ENCODE measurements at places on chromosomes 6 and 20.

GRCh38 chr6:1624058-1624850 lies 14.5 kb downstream of the FOXC1 start:
- DNase-seq: no peak

- no peak for DNase-seq
Observed at GRCh38 chr6:82038631-82039030, 208.9 kb downstream of the IBTK start.

DNA sequence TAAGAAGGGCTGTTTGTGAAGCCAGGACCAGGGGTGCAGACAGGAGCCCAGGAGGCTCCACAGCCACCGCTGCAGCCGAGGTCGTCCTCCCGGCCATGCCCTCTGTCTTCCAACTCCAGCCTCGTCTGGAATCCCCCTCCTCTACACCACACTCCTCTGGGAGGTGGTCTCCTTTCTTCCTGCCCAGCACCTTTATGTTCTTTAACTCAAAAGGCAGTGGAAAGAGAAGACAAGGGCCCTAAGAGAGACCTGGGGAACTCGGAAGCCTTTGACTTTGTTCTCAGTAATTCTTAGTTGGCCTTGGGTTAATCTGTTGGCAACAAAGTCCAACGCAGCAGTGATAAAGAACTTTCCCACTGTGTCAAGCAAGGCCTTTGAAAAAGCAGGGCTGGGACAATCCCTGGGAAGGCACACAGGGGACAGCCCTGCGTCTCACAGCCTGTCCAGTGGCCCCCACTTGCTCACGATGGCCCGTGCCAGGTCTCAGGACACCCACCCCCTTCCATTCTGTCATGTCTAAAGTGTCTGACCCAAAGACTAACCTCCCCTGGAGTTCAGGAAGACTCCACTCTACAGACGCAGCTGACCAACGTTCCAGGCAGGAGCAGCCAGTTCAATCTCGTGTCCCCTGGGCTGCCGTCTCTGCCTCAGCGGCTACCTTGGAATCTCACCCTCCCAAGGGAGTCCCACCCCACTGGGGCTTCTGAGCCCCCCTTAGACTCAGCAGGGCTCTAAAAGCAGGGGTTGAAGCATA lies 42.8 kb upstream of the FAM50B start:
- DNase-seq: no peak

GRCh38 chr20:51526106-51526470 lies 16.4 kb downstream of the NFATC2 start:
- DNase-seq: no peak

DNA sequence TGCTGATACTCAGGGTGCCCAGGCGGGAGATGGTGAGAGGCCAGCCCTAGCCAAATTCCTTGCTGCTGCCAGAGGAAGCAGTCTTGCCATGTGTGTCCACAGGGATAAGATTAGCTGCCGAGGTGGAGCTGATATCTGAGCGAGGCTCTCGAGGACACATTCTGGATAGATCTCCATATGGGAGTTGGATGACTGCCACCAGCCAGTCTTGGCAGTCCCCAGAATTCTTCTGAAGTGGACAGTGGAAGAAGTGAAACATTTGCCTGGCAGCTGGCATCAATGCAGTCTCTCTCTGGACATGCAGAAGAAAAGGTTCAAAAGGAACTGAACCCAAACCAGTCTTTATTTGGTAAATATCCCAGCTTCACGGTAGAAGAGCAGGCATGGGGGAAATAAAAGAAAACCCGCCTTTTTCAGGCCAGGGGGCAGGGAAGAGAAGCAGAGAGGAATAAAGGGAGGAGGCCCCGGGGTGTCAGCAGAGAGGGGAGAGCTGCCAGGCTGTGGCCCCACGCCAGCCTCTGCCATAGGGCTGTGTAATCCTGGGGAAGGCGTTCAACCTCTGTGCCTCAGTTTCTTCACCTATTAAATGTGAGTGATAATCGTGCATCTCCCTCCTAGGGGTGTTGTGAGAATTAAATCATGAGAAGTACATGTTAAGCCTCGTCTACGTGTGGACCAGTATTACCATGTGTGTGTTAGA lies 3.7 kb upstream of the FUCA2 start:
- DNase-seq: no peak

- DNase-seq: no peak
Observed at GRCh38 chr6:147421903-147422302, 86.6 kb upstream of the SAMD5 start.

- no peak for DNase-seq
Observed at GRCh38 chr20:37315021-37315451, 25.6 kb downstream of the MANBAL start.

DNA sequence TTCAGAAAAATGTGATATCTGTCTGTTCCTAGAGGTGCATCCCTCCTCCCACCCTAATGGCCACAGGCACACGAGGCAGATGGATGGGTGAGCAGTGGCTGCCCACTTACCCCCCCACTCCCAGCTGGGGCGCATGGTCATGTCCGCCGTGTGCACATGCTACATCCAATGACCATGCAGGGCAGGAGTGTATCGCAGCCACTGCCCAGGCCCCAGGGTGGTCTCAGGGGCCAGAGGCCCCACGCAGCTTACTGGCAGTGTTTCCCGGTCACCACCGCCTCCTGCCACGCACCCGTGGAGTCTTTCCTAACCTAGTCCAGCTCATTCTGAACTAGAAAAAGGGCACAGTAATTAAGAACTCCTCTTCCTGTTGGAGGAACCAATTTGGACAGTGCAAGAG lies 11.7 kb upstream of the HTR1B start:
- no peak for DNase-seq

- DNase-seq: no peak
Observed at GRCh38 chr6:27829453-27830211, 82.6 kb downstream of the OR2B2 start.

GRCh38 chr6:15023448-15023847 lies 222.4 kb upstream of the JARID2 start:
- DNase-seq: no peak

DNA sequence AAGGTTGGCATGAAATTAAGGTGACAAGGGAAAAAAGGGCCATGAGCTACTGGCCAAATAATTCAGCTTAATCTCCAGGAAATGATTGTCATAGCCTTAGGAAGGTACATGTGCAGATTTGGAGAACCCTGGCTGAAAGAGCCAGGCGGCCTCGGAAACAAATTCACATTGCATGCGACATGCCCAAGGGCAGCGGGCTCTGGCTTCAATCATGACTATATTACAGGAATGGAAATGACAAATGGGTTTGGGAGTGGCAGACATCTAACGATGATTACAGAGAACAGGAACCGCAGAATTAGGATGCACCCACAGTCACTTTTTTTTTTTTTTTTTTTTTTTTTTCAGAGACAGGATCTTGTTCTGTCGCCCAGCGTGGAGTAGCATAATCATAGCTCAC lies 112.4 kb upstream of the SALL4 start:
- DNase-seq: no peak

- no peak for DNase-seq
Observed at GRCh38 chr6:14447240-14447639, 329.7 kb downstream of the CD83 start.

DNA sequence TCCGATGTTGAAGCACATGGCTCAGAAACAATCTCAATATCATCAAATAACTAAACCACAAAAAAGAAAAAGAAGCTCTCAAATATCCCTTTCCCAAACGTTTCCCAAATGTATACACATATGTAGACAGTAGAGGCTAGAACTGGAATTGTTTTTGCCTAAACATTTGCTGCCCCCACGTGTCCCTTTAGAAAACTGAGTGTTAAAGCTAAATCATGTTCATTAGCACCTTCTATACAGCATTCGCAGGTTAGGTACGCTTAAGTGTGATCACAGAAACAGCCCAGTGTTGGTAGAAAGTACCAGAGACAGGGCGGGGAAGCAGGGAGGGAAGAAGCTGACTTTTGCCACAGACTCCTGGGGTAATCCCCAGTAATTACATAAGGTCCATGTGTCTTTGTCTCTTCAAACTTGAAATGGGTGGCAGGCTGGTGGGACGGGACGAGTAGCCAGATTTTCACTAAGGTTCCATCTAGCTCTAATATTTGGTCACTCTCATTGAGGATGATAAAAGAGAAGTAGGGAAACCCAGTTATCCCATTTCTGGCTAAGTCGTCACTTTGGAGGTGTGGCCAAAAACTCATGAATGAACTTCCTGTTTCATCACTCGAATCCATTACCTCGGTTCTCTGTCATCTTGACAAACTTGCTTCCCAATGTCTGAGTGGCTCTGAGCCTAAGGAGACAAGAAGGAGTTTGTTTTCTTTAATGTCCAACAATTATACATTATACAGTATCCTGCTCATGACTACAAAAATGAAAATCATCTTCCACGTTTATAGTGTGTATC lies 15.0 kb upstream of the TFAP2A start:
- DNase-seq: no peak

GRCh38 chr20:53072923-53073579 lies 100.9 kb downstream of the TSHZ2 start:
- no peak for DNase-seq

DNA sequence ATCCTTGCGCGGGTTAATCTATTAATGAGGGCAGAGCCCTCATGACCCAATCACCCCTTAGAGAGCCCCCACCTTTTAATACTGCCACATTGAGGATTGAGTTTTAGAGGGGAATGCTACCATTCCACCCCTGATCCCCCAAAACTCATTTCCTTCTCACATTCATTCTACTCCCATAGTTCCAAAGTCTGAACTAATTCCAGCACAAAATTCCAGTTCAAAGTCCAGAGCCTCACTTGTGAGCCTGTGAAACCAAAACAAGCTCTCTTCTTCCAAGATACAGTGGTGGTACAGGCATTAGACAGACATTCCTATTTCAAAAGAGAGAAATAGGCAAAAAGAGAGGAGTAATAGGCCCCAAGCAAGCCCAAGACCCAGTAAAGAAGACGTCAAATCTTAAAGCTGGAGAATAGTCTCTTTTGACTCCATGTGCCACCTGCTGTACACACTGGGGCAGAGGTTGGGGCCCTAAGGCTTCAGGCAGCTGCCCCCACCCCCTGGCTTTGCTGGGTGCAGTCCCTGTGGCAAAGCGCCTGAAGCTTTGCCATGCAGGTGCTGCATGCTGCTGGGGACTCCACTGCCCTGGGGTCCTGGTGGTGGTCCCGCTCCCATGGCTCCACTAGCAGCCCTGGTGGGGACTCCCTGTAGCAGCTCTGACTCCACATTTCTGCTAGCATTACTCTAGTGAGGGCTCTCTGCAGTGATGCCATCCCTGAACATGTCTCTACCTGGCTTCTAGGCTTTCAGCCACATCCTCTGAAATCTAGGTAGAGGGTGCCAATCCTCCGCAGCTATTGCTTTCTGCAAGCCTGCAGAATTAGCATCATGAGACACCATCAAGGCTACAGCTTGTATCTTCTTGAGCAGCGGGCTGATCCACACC lies 41.3 kb downstream of the RSPH3 start:
- no peak for DNase-seq

DNA sequence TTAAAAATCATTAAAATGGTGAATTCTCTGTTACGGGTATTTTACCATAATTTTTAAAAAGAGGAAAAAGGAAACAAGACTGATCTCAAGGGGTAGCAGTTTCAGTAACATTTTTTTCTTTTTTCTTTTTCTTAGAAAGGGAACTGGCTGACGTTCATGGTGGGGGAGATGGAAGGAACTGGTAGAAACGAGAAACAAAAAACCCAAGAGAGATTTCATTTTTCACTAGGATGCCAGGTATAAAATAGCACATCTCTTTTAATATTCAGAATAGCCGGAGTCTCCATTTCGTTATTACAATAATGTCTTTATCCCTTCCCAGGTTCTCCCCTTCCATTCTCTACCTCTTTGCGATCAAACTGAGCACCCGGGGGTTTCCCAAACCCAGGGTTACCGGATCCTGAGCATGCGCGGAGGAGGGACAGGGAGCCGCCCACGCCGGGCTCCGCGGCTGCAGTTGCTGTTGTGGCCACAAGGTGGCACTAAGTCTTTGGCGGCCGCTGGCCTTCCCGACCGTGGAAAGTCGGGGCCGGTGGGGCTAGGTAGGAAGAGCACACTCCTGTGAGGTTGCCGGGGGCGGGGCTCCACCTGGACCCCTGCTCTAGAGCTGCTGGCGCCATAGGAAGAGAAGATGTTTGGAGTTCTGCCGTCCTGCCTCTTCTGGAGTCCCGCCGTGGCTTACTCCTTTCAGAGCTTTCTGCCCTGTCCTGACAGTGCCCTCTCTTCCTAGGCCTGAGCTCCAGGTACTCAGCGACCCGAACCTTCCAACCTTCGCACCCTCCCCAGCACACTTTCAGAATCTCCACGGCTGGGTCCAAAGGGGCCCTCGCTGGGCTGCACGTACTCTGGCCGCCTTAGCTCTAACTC lies 146.8 kb downstream of the SH3BGRL2 start:
- DNase-seq: peak; percentile 48
